ENCODE measurements at places on chromosomes 6 and 20.

DNA sequence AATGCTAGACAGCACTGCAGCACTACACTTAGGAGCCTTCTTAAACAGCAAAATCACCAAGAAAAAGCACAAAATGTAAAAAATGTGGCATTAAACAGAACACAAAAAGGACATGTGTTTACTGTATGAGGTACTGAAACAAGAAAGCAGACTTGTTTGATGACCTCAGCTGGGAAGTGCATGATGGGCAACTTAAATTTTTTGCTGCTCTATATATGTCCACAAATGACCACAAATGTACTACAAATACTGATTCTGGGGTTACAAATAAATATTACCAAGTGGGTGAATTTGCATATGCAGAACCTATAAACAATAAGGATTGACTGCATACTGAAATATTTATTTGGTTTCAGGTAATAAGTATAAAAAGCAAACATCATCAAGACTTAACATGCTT lies 13.1 kb downstream of the RAB23 start:
- no peak for DNase-seq

DNA sequence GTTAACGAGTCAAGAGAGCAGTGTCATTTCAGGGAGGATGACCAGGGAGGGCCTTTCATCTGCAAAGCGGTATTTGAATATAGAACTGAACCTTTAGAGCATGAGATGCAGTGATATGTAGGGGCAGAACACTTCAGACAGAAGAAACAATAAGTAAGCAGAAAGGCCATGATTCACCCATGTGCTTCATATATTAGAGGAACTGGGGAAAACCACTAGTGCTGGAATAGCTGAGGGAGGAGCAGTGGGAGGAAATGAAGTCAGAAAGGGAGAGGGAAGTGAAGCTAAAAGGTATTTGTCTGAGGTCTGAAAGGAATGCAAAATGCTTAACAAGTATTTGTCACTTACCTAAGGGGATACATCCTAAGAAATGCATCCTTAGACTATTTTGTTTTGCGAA lies 391.2 kb downstream of the ADGRB3 start:
- no peak for DNase-seq

DNA sequence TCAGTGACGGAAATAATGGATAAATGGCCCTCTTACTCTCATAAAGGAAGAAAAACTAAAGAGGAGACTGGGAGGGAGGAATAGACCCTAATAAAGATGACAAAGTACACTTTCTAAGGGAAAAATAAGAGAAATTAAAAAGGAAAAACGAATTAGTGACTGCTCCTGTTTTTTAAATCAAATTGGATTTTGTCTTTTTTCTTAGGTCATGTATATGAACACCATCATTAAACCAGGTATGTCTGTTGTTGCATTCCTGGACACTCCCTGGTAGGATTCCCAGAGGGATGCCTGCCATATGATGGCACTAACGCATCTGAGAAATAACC lies 59.4 kb upstream of the BTN3A2 start:
- DNase-seq: no peak

DNA sequence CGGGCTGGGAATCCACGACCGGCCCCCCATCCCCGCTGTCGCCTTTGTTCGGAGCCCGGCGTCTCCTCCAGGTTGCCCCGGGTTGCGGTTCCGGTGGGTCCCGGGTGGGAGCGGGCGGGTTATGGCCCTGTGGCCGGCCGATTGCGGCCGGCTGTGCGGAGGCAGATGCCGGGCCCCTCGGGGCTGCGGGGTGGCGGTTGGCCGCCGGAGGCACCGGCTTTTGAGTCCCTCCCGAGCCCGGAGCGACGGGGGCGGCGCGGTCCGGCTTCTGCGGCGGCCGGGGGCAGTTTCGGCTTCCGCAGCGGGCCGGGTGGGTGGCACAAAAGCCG lies 431 bp downstream of the LOC128125822 start:
- no peak for DNase-seq

GRCh38 chr6:117459204-117459944 lies 23.1 kb upstream of the DCBLD1 start:
- DNase-seq: no peak
